CD4-positive, alpha-beta T cell treated with Interleukin-1 beta for 1 hour (primary cell): ENCODE measurements at places on chromosomes 7 and 10.

- no peak for DNase-seq
These were observed 179.2 kb upstream of the BET1 start for GRCh38 chr7:94183289-94183749.

DNA sequence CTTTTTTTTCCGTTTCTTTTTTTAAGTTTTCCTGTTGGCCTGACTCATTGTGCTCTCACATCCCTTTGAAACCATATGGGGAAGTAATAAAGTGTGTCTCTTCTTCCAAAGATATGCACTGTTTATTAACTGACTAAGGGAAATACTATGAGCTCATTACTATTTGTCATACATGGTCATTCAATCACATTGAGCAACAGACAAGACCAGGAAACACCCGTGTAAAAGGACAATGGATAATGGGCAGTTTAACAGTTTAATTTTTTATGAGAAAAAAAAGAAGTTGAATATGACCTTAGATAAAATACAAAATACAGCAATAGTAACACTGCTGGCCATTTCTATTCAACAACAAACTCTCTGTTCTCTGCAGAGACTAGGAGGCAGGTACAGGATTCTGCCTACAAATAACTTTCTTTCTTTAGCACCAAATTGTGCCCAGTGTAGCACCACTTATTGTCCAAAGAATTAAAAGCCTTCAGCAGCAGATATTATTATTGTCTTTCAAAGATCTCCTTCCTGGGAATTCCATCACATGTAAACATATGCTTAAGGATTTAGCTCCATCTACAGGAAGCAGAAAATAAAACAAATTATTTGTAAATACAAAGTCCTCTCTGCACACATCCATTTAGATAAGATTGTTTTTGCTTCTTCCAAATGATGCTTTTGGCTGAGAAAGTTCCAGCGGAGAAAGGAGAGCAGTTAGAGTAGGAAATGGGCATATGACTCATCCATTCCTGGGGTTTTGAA is 55.0 kb upstream of the AKR1E2 start:
- no peak for DNase-seq

- DNase-seq: no peak
These were observed 5.1 kb upstream of the LRRC27 start for GRCh38 chr10:132326925-132327324.

GRCh38 chr7:71687286-71687685 is 555.3 kb downstream of the GALNT17 start:
- DNase-seq: no peak

DNA sequence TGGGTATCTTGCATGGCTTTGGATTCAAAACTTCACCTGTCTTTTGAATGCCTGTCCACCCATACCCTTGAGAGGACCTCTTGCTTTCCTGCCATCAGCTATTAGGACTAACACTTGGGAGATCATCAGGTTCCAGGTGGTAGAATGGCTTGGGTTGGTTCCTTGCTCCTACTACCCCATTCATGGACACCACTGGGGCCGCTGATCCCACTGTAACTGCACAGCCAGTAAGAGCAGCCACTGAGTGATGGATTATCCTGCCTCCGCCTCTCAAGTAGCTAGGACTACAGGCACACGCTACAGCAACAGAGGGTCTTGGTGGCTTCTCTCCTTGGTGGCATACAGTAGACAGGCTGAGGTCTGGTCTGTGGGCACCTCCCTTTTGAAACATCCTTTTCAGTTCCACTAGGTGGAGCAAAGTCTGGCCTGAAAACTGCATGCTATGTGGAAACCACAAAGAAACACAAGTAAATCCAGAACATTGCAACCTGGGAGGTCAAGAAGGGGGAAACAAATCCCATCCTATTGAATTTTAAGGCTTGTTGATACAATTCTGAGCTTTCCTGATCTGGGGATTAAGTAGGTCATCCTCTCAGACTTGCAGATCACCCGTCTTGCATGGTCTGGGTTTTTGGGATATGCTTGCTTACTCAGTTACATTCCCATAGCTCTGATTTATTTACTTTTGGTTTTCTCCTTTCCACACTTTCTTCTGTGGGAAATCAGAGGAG is 9.4 kb downstream of the WBP1L start:
- DNase-seq: peak; percentile 24

GRCh38 chr10:57962839-57963238 is 304.9 kb downstream of the IPMK start:
- no peak for DNase-seq

DNA sequence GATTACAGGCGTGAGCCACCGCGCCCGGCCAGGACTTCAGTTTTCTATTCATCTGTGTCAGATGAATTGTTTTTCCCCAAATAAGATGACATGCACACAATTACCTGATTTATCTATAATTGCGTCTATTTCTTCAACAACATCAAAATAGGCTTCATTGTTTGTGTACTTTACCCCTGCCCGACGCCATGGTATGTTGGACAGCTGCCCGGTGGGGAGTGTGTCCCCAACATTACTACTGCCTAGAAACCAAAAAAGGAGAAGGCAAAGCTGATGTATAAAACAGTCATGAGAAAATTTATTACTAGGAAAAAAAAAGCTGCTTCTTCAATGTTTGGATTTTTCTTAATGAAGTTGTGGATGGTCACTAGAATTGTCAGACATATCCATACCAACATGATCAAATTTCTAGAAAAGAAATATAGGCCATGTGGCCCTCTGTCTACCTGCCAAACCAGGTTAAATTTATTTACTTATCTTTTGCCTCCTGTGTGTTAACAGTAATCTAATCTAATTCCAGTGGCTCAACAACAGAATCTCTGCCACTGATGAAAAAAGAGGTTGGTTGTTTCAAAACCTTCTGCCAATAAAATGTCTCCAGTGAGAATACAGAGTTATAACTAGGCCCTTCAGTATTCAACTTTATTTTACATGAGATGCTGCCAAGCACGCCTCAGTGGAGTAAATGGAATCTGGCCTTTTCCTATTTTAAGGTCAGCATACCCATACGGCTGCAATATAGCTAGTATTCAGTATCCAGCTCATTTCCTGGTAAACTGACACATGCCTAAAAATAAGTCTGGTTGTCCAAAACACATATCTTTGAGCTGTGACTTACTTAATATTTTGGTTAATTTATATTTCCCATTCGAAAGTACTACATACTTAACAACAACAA is 16.5 kb downstream of the AP3M1 start:
- no peak for DNase-seq

DNA sequence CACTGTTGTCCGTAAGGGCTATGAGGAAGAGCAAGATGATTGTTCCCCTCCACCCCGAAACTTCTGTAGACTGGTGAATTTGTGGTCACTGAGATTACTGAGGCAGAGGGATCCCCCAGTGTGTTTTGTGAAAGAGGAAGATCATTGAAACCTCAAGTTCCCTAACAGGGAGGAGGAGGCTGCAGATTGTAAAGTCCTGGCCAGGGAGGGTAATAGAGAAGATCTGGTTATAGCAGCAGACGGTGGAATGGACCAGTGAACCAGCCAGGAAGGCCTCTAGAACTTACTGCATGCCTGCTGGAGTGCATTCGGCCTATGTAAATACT is 31.1 kb downstream of the LMTK2 start:
- DNase-seq: peak; percentile 10

- no peak for DNase-seq
These were observed 4.0 kb upstream of the TMEM270 start for GRCh38 chr7:73856941-73857340.

- no peak for DNase-seq
These were observed at the start of gene CCDC3 for GRCh38 chr10:13001041-13001886. Gene CCDC3, minus strand, starts transcription at chr10:13001713. Its CDS starts 143 bp downstream, at chr10:13001570.

DNA sequence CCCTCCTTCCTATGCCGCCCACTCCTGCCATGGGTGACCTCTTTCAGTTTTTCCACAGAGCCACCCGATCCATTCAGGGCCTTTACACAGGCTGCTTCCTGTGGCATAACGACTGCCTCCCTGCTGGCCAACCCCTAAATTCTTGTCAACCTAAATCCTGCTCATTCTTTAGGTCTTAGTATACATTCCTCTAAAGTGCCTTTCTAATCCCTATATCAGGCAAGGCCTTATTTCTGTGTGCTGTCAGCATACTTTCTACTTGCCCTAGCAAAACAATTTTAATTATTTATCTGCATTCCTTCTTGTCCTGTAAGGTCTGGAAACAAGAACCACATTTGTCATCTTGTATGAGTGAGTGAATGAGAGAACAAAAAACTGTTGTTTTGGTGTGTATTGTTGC is 132.4 kb downstream of the DNAH11 start:
- no peak for DNase-seq

- no peak for DNase-seq
These were observed 18.0 kb downstream of the TMEM106B start for GRCh38 chr7:12229046-12229445.

GRCh38 chr10:79446758-79447084 is 1.3 kb upstream of the ZCCHC24 start:
- no peak for DNase-seq

GRCh38 chr7:108335269-108335918 is 120.8 kb downstream of the NRCAM start:
- no peak for DNase-seq

- no peak for DNase-seq
These were observed 403.2 kb upstream of the MGMT start for GRCh38 chr10:129063877-129064276.

GRCh38 chr10:23069019-23069815 is 26.2 kb upstream of the MSRB2 start:
- DNase-seq: no peak

DNA sequence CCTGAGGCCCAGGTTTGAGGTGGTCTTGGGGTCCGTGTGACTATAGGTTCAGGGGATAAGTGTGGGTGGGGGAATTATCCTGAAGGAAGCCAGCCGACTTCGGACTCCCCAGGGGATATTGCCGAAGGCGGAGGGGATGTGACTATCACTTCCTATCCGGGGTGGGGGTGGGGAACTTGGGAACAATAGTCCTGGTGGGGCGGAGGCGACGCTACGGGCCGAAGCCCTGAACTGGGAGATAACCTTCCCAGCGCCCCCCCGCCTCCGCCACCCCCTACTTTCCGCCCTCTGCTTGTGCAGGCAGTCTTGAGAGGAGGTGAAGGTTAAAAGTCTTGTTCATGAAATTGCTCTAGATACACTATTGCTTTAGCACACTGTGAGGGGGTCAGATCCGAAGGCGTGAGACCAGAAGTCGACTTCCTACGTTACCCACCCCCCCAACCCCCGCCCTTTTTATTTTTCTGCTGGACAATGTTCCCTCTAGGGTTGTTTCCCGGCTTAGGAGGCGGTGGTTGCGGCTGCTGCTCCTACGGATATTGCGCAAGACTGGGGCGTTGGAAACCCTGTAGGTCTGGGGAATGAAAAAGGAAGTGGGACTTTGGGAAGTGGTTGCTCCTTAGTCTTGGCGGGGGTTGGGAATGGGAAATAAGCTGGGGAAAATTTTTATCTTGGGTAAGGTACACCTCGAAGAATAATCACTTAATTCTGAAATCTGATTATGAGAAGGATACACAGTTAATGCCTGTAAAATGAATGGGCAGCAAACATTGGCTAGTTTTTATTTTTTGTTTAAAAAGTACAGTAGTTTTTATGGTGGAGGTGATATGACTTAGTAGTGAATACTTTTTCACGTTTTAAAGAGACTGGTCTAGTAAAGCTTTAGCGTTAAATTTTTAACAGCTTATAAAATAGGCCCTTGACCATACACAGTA is 1.5 kb downstream of the PTPN12 start:
- DNase-seq: no peak

DNA sequence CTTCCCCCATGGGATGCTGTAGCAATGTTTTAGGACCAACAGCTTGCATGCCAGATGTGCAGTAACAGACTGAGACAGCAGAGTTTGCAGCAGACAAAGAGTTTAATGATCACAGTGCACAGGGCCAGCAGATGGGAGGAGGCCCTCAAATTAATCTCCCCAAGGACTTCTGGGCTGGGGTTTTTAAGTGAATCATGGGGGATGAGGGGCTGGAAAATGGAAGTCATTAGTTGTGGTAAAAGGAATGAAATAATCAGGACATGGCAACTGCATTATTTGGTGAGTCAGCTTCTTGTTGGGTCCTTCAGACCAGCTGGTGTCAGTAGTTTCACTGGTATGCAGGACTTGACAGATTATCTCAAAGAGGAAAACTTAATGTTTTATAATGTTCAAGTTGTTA is 12.6 kb upstream of the NRBF2 start:
- no peak for DNase-seq

- no peak for DNase-seq
These were observed 145.8 kb downstream of the DNAJB6 start for GRCh38 chr7:157482517-157483087.

GRCh38 chr7:106064316-106064715 is 47.8 kb downstream of the SYPL1 start:
- no peak for DNase-seq

DNA sequence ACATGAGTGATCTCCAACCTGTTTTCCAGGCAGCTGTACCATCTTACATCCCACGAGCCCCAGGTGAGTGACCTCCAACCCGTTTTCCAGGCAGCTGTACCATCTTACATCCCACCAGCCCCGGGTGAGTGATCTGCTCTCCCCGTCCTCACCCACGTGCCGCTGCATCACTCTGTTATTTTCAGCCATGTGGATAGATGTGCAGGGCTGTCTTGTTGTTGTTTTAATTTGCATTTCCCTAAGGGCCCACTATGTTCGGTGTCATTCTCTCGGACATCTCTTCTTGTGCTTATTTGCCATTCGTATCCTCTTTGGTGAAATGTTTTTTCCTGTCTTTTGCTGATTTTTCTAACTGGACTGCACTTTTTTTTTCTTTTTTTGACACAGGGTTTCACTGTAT is 17.9 kb upstream of the LARP4B start:
- DNase-seq: no peak

- DNase-seq: no peak
These were observed 11.7 kb downstream of the ANK3 start for GRCh38 chr10:60377955-60378354.

- DNase-seq: no peak
These were observed 24.2 kb downstream of the AFAP1L2 start for GRCh38 chr10:114380060-114380459.

- DNase-seq: no peak
These were observed 5.3 kb downstream of the POLR2J start for GRCh38 chr7:102473271-102473991.

GRCh38 chr10:10642751-10643150 is 374.9 kb upstream of the CELF2 start:
- DNase-seq: no peak

DNA sequence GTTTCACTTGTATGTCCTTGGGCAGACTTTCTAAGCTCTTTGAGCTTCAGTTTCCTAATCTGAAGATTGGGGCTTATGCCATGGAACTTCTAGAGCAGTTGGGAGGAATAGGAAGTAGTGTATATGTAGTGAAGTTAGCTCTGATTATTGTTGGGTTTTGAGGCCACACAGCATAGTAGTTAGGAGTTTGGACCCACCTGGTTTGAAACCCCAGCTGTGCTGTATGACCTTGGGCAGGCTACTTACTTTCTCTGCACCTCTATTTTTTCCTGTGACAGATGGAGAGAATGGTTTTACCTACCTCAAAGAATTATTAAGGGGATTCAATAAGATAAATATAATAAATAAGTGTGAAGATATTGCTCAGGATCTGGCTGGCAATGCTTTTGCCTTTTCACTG is 61.4 kb upstream of the ADRB1 start:
- no peak for DNase-seq

- DNase-seq: no peak
These were observed 115.5 kb upstream of the ZMIZ1 start for GRCh38 chr10:78953113-78953798.
